ENCODE measurements at places on chromosomes 4 and X.

DNA sequence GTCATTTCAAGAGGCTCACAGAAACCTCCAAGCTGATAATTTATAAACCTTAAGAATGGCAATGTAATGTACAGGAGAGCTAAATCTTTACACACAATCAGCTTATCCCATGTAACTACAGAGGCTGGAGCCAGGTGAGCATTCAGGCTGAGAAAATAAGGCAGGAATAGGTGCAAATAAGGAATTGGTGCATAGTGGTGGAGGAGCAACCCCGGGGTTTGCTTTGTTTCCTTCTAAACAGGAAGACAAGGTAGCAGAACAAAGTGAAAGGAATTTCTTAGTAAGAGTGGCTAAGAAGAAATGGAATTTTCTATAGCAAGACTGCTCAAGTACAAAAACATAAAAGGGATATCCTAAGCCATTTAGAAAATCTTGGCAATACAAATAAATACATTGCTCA lies 82.4 kb downstream of the NR3C2 start:
- no peak for DNase-seq

DNA sequence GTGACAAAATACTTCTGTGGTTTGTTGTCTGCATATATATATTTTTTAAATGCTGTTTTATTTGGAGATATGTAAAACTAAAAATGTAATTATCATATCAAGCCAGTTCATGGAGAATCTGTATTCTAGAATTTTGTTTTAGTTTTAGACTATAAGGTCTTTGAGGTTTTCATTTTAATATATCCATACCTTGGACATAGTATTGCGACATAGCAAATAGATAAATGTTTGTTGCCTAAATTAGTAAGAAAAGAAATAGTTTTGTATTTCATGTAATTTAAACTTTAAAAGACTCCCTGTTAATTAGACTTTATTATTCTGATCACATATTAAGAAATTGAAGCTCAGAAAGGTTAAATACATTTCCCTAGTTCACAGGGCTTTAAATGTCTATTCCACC lies 472.9 kb downstream of the GBA3 start:
- DNase-seq, result no peak

DNA sequence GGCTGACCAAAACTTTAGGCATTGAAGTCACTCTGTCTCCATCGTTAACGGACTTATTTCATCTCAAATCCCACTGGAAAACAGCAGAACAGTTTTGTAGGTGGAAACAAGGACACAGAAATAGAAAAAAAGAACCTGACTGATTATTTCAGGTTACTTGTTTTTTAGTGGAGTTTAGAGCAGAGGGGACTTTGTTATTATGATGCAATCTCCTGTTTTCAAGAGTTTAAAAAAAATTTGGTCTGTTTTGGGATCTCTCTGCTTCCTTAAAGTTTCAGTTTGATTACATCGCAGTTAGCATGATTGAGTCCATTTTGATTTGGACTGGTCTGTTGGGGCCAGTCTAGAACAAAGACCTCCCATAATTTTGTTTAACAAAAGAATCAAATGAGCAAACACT lies 13.6 kb downstream of the PROM1 start:
- DNase-seq, result no peak

GRCh38 chrX:105515561-105515960 lies 295.1 kb upstream of the TEX13A start:
- DNase-seq, result no peak

GRCh38 chr4:74056858-74057562 lies 18.5 kb upstream of the CXCL3 start:
- DNase-seq, result no peak

DNA sequence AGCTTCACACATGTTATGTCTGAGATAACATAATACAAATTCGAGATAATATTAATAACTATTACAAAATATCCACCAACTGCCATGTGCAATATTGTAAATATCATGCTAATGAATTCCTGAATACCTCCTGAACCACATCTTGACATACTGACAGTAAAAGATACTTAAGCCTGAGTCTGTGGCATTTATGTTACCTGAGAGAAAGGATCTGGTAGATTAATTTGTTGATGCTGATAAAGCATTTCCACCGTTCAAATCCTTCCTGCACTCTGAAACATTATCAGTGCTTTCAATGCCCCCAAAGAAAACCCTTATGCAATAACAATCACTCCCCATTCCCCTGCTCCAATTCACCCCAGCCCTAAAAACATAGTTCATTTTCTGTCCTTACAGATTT lies 38.8 kb upstream of the ADGRA3 start:
- no peak for DNase-seq

GRCh38 chr4:186587416-186588018 lies 32.1 kb upstream of the MTNR1A start:
- DNase-seq, result peak; percentile 39

DNA sequence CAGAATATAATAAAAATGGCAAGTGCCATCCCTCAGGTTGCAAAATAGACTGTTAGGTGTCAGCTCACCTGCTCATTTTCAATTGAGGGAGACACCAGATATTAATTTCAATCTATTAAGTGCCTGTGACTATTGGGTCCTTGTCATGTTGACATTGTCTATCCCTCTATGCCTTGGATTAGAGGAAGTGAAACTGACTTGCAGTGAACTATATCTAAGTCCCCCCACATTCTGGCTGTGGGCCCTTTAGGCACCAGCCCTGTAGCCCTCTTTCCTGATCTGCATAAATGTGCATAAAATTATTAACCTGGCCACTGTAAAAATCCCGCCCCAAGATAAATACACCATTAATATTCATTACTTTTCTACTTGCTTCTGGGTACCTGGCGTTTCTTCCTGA lies 293.0 kb upstream of the CLNK start:
- peak; percentile 13 for DNase-seq

DNA sequence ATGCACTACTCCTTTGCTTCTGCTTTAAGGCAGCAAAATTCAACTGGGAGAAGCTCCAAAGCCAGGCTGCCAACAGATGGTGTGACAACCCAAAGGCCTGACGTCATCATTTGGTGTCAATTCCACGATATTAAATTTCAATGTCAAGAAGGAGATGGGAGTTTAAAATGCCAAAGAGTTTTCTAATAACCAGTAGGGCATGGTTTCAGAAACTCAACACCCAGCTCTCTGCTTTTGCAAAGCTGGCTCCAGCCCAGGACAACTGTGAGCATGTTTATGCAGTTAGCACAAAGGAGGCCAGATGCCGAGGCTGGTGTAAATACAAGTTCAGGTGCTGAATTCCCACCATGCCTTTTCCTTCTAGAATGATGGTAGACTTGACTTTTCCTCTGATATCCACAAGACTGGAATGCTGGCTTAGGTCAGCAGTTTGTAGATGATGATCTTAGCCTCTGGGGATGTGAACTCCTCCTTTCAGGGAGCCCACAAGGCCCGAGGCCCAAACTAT lies 67.3 kb downstream of the AFAP1 start:
- DNase-seq, result no peak

GRCh38 chr4:90001023-90001422 lies 106.4 kb downstream of the MMRN1 start:
- no peak for DNase-seq

DNA sequence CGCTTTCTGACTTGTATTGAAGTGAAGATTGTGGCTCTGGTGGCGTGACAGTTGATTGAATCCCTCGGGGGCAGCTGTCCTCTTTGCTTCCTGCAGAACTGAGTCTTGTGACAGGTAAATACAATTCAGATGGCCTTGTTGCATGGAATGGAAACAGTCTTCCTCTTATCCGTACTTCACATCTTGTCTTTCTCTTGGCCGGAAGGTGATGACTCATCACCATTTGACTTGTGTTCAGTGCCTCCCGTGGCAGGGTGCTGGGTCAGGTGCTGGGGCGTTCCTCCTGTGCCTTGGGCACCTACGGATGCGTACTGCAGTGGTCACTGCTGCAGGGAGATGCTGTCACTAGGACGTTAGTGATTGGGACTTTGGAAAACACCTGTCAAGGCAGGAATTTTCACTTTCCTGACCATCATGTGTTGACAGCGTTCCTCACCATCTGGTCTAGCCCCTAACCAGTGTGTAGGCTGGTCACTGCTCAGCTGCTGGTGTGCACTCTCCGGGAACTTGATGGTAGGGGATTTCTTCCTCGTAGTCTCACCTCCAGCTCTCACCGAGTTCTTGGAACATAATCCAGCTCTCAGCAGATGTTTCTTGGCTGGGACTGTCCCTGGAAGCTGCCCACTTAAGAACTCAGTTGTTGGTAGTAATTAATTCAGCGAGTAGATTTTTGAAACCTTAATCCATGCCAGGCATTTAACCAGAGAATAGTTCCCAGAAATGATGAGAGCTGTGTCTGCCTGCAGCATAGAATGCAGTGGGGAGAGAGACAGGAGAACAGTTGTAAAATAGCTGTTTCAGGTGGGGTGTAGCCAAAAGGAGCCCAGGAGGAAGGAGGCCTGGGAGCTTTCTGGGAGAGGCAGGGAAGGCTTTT lies 7.2 kb downstream of the TBC1D14 start:
- no peak for DNase-seq

- DNase-seq, result no peak
These were observed 235.4 kb downstream of the HNRNPD start for GRCh38 chr4:82138374-82138773.

- no peak for DNase-seq
These were observed 121.6 kb downstream of the GUCY2F start for GRCh38 chrX:109360301-109360700.

GRCh38 chr4:112002248-112002661 lies 143.0 kb upstream of the FAM241A start:
- DNase-seq, result no peak

DNA sequence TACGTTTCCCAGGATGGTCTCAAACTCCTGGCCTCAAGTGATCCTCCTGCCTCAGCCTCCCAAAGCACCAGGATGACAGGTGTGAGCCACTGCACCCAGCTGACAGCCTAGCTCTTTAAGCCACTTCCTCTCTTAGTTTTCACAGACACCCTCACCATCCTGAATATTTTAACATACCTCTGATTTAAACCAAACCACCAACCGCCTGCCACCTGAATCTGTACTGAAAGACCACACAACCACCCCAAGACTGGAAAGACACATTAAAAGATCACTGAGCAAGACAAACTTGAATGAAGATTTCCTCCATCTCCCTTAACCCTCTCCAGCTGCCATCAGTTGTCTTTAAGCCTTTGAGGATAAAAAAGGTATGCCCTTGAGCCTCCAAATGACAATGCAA lies 110.6 kb downstream of the SH3KBP1 start:
- no peak for DNase-seq

GRCh38 chrX:3520982-3521381 lies 174.5 kb upstream of the MXRA5 start:
- DNase-seq, result no peak

DNA sequence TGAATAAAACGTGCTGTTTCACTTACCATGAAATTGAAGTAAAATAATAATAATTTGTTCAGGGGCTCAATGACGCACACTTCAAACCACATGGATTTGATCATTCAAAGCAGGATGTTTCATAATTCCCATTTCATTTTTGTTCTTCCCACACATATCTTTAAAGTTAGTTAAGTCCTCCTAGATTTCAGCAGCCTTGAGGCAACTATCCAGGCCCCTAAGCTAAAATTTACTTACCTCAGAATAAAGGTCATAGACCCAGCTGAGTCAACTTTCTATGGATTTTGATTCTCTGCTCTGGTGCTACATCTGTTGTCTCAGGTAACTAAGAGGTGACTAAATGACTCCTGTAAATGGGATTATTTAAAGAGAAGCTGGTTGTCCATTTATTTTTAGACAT lies 25.0 kb downstream of the GPR174 start:
- DNase-seq, result no peak

DNA sequence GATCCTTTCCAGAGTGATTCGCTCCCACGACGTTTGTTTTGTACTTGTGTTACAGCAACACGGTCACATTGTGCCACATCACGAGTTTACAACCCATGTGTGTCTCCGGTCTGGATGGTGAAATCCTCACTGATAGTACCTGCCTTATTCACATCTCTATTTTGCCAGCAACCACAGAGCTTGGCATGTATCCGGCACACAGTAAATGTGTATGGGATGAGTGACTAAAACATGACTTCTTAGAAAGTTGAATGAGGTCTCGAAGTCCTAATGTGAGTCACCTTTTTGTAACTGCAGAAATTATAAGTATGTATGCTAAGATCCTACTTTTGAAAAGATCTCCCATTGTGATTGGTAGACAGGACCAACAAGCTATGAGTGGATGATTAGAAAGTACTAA lies 7.5 kb downstream of the STOX2 start:
- no peak for DNase-seq

DNA sequence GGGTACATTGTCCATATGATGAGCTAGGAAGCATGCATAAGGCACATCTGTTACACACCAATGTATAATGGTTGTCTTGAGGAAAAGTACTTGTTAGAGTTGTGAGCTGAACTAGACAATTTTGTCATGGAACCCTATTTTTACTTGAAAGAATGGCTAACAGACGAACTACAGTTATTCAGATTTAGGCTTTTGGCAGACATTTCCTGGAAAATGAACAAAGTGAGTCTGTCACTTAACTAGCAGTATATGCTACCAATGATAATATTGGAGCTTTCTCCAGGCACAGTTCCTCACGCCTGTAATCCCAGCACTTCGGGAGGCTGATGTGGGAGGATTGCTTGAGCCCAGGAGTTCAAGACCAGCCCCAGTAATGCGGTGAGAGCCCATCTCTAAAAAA lies 61.9 kb upstream of the SLC25A43 start:
- DNase-seq, result no peak

- DNase-seq, result no peak
These were observed 66.6 kb upstream of the IQSEC2 start for GRCh38 chrX:53347948-53348347.

GRCh38 chr4:181264893-181265292 lies 978.3 kb upstream of the TENM3 start:
- no peak for DNase-seq

DNA sequence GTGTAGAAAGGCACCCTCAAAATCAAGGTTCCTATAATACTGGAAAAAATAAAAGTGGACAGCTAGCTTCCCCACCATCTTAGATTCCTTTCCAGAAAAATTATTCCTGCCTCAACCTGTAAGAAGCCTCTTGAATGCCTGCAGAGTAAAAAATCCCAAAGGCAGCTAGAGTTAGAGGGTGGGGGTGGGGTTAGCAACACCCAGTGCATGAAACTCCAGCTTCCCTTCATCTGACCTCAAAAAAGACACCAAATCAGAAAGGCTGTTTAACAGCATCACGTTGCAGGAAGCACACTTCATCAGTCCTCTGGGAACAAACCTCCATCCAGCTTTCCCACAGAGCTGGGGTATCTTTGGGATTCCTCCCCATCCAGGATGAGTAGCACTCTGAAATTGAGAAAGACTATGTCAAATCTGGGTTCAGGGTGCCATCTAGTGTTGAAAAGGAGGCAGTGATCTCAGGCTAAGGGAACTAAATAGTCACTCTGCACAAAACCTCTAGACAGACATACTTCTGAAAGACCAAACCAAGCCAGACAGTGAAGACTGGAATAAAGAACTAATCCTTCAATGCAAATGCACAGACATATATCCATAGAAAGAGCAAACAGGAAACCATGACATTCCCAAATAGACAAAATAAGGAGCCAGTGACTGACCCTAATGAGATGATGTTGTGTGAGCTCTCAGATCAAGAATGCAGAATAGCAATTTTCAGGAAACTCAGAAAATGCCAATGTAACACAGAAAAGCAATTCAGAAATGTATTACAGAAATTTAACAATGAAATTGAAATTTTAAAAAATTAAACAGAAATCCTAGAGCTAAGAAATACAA lies 97.9 kb downstream of the ARHGEF9 start:
- peak; percentile 2 for DNase-seq

All from GM19239 (cell line).